ENCODE measurements at places on chromosomes 16 and 17. TPM values are rescaled to one million over a fixed set of nuclear protein-coding genes. Genes with fewer than 3 reads are reported as not detected.
A peak's percentile ranks its signal among the peaks of the same experiment; 100 is the strongest.

- DNase-seq, result peak; percentile 83
Observed at GRCh38 chr17:4899341-4900230, at the start of gene C17orf107. C17orf107 (plus strand) TSS chr17:4899536; CDS start chr17:4899763, 227 bp downstream.

- no peak for DNase-seq
Observed at GRCh38 chr17:30199600-30199999, 35.9 kb downstream of the SLC6A4 start.

- DNase-seq, result no peak
Observed at GRCh38 chr17:65121368-65121767, 15.8 kb upstream of the RGS9 start.

GRCh38 chr17:70520447-70520846, 351.1 kb downstream of the KCNJ2 start:
- DNase-seq, result no peak

GRCh38 chr16:51508490-51509212, 357.6 kb upstream of the SALL1 start:
- DNase-seq, result no peak

- no peak for DNase-seq
Observed at GRCh38 chr16:12291989-12292759, 315.6 kb downstream of the SNX29 start.

DNA sequence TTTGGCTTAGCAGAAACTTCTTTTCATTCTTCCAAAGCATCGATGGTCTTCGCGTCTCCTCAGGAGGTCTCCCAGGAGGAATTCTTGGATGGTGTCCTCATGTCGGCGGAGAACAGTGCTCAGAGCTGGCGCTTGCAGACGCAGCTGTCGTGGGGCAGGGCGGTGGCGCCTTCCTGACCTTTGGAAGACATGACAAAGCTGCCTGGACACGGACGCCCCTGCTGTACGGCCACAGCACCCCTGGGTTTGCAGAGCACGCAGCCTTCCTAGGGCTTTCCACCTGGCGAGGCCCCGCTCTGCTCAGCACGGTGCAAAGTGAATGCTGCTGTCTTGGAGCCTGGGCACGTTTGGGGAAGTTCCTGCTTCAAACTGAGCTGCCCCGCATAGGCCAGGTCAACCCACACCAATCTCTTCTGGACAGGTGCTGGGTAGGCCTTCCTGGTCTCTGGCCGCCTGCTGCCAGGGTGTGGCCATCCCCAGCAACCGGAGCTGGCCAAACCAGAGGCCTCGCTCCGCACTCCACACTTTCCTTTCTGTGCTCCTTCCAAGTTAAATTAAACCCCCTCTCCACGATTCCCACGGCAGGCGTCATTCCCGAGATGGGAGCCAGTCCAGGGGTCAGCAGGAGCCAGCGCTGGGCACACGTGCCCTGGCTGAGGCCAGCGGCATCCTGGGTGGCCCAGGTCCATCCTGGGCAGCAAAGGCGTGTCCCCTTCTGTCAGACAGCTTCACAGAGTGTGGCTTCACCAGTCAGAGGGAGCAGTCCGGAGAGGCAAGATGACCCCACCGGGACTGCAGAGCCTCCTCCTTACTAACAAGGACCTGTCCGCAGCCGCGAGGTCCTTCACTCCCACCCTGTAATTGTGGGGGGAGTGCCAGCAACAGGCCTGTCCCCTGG, 15.0 kb upstream of the KREMEN2 start:
- no peak for DNase-seq

- peak; percentile 83 for DNase-seq
Observed at GRCh38 chr17:74431568-74432423, at the start of gene GPRC5C. GPRC5C (plus strand) TSS chr17:74432088; CDS start chr17:74439777, 7,689 bp downstream.

DNA sequence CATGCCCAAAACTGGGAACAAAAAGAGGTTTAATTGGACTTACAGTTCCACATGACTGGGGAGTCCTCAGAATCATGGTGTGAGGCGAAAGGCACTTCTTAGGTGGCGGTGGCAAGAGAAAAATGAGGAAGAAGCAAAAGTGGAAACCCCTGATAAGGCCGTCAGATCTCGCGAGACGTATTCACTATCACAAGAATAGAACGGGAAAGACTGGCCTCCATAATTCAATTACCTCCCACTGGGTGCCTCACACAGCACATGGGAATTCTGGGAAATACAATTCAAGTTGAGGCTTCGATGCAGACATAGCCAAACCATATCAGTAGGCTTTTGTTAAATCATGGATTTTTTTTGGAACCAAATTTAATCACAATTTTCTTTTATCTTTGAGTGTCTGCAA, 24.4 kb downstream of the RBL2 start:
- DNase-seq, result no peak

GRCh38 chr16:81997738-81998137, 13.5 kb downstream of the SDR42E1 start:
- no peak for DNase-seq

GRCh38 chr17:67171560-67171959, 73.4 kb downstream of the HELZ start:
- no peak for DNase-seq

GRCh38 chr16:27600381-27600780, 50.4 kb downstream of the KATNIP start:
- DNase-seq, result no peak

- DNase-seq, result no peak
Observed at GRCh38 chr16:22232277-22233036, 26.4 kb downstream of the EEF2K start.

- DNase-seq, result no peak
Observed at GRCh38 chr17:45990886-45991285, 8.2 kb upstream of the STH start.

DNA sequence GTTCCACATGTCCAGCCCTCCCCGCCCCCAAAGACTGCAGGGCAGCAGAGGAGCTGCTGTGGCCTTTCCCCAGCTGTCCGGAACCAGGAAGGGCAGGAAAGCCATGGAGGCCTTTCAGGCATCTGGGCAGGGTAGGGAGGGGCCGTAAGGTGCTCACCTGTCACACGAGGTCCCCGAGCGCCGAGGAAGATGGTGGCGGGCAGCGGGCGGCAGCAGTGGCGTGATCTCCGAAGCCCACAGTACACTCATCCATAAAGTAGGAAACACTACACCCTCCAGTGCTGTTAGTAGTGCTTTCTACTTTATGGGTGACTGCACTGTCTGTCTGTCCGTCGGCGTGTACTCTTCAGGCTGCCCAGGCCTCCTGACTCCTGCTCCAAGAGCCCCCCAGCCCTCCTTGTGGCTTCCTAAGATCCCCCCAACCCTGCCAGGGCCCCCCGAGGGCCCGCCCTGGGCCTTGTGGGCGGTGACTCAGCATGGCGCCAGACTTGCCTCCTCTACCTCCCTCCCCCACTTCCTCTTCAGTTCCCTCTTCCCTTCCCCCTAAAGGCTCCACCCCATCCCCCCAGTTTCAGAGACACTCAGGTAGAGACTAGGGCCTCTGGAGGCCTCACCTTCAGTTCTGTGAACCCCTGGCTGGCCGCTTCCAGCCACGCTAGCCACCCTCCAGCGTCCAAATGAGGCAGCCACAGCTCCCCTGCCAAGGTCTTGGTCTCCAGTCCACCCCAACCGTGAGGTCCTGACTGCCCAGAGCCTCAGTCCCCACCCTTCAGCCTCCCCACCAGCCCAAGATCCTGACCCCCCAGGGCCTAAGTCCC, 2.6 kb upstream of the TSPOAP1 start:
- DNase-seq, result no peak

GRCh38 chr16:85570213-85570734, 42.8 kb upstream of the GSE1 start:
- DNase-seq, result no peak

- DNase-seq, result no peak
Observed at GRCh38 chr16:50334106-50334975, 34.4 kb downstream of the BRD7 start.

RAMP2 gene
- 46.4 TPM for polyA plus RNA-seq

ST6GALNAC2 gene
- 4.5 TPM for polyA plus RNA-seq

RNF135 gene
- 5.0 TPM for polyA plus RNA-seq

SEZ6L2 gene
- polyA plus RNA-seq, result 0.61 TPM

FAHD1 gene
- polyA plus RNA-seq, result 32.3 TPM

C17orf113 gene
- polyA plus RNA-seq, result 1.2 TPM

Data from heart right ventricle (tissue), 16 donors.